Liver (tissue), 10 donors: ENCODE measurements at places on chromosomes 1 and 21.

DNA sequence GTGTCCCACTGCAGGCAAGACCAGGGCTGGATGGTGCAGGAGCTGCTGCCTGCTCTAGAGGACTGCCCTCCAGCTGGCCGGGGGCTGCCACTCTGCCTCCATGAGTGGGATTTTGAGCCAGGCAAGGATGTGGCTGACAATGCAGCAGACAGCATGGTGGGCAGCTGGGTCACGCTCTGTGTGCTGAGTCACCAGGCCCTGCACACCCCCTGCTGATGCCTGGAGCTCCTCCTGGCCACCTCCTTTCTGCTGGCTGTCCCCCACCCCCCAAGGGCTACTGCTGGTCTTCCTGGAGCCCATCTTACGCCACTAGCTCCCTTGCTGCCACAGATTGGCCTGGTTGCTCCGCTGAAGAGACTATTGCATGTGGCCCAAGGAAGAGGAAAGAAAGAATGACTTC lies 3.9 kb upstream of the ZSCAN20 start:
- DNase-seq = no peak

DNA sequence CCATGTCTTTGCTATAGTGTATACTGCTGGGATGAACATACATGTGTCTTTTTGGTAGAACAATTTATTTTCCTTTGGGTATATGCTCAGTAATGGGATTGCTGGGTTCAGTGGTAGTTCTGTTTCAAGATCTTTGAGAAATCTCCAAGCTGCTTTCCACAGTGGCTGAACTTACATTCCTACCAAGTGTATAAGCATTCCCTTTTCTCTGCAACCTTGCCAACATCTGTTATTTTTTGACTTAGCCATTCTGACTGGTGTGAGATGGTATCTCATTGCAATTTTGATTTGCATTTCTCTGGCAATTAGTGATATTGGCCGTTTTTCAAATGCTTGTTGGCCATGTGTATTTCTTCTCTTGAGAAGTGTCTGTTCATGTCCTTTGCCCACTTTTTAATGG lies 37.5 kb upstream of the ANGPTL1 start:
- DNase-seq = no peak

- DNase-seq = peak; percentile 30
Observed at GRCh38 chr1:227883641-227884301, 64.0 kb downstream of the WNT9A start.

- DNase-seq = no peak
Observed at GRCh38 chr1:43936431-43937151, 3.0 kb downstream of the ARTN start.

DNA sequence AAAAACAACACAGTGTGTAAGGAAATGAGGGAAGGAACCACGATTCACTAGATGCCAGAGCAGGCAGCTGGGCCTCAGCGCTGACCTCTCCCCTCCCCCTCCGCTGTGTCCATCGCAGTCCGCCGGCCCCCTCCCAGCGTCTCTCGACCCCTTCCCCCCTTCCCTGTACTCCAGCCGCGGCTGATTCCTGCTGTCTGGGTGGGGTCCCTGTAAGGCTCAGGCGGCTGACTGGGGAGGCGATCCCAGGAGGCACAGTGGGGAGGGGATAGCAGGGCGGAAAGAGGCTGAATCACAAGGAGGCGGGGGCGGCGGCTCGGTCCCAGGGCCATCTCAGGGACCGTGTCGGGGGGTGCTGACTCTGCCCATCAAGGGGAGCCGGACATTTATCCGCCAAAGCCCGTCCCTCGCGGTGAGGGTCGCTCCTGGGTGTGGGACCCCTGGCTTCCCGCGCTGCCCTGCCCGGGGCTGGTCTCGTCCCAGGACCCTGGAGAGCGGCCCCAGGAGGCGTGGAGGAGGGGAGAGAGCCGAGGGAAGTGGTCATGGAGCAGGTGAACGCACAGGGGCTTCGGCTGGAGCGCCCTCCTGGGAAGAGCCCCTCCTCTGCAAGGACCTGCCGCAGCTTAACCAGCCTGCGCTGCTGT lies 241.9 kb downstream of the PTPRU start:
- no peak for DNase-seq

DNA sequence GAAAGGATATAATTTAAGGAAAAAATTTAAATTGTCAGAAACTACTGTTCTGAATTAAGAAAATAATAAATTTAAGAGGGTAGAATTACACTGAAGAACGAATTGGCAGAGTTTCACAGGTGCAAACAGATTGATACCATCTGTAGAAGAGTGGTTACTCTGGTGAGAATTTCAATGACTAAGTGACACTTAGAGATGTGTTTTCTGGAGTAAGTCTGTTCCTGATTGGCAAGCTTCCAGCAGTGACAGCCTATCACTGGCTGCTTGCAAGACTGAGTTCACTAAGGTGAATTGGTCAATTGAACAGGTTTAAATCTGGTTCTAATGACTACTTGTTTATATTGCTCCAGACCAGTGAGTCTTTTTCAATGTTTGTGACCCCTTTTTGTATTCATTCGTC lies 838.2 kb upstream of the RGS18 start:
- DNase-seq = no peak

- no peak for DNase-seq
Observed at GRCh38 chr1:213541641-213542040, 446.1 kb upstream of the PROX1 start.

DNA sequence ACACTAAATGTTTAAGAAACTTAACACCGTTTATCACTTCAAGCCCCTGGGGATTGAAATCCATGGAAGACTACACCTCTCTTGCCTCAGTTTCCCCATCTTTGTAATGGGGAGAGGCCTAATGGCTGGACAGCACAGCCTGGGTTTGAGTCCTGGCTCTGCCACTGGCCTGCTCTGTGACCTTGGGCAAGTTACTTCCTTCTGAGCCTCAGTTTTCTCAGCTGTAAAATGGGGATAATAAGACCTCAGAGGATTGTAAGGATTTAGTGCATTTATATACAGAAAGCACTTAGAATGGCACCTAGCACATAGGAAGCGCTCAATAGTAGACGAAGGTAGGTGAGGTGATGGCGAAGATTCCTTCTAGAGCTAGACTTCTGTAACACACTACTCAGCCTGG lies 5.5 kb downstream of the AGTRAP start:
- no peak for DNase-seq
